ENCODE measurements at places on chromosomes 6 and 20. TPM values are rescaled to one million over a fixed set of nuclear protein-coding genes. Genes with fewer than 3 reads are reported as not detected.

GRCh38 chr6:150991487-150991886 lies 126.0 kb downstream of the MTHFD1L start:
- peaks cover 13% of the 10 kb centered on the region for H3K36me3 ChIP-seq
- H3K27ac ChIP-seq, result no peak overlapping the region
- no peak overlapping the region for H3K4me3 ChIP-seq
- H3K4me1 ChIP-seq, result peaks cover 3% of the 10 kb centered on the region
- no peak for DNase-seq
- no peaks in the 10 kb centered on the region for H3K27me3 ChIP-seq

- no peak overlapping the region for H3K4me3 ChIP-seq
- H3K4me1 ChIP-seq, result peaks cover 10% of the 10 kb centered on the region
- H3K27ac ChIP-seq, result no peak overlapping the region
- peaks cover 26% of the 10 kb centered on the region for H3K36me3 ChIP-seq
- H3K27me3 ChIP-seq, result no peaks in the 10 kb centered on the region
- DNase-seq, result no peak
These were observed 18.8 kb downstream of the RTF2 start for GRCh38 chr20:56487216-56487615.

DNA sequence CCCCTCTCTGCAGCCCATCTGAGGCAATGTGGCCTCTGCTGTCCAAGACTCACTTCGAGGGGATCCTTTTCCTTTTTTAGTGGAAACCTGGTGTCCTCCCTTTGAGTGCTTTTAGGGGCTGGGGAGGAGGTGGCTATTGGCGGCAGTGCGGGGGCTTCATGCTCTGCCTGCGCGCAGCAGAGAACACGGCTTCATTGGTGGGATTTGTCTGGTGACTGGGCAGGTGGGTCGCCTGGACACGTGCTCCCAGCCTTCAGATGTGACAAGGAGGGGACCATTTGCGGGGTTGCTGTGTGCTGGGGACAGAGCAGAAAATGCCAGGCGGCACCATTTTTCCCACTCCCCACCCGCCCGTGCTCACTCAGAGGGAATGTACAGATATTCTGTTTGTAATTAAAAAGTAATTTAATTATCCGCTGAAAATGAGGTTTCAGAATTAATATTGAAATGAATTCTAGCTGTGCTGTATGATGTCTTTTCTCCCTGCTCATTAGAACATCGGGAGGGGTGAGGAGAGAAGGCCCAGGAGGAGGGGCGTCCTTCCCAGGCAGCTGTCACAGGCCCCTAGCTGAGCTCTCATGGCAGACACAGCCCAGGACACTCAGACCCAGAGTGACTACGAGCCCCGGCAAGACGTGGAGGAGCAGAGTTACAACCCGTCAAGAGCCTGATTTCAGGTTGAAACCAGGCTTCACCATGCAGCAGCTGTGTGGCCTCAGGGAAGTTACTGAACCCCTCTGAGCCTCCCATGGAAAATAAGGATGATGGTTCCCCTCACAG lies 417.2 kb upstream of the SULF2 start:
- H3K4me3 ChIP-seq, result no peak overlapping the region
- no peak overlapping the region for H3K27ac ChIP-seq
- peaks cover 12% of the 10 kb centered on the region for H3K27me3 ChIP-seq
- no peak for DNase-seq
- no peaks in the 10 kb centered on the region for H3K36me3 ChIP-seq
- H3K4me1 ChIP-seq, result peaks cover 28% of the 10 kb centered on the region

DNA sequence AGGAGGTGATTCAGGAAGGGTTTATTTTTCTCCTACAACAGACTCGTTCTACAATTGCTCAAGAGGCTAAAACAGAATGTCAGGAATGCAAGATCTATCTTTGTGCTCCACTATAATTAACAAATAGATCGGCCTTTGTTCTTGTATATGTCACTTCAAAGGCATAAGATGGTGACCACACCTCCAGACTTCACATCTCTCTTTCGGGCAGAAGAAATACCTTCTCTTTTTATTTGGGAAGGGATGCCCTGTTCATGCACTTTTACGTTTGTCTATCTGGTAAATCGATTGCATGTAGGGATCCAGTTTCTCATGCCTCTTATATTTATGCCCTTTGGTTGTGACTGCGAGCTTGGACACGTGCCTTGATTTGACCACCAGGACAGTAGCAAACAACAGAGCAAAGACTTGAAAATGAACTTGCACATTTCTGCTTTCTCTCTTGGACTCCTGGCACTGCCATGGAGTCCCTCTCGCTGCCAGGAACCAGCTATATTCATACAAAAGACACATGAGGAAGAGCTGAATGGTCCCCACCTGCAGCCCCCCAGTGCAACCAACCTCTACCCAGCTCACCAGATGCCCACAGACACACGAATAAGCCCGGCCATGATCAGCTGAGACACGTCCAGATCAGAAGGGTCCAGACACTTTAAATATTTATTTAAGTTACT lies 219.8 kb upstream of the STXBP5 start:
- no peak for DNase-seq
- H3K36me3 ChIP-seq, result no peaks in the 10 kb centered on the region
- peak overlapping the region; percentile 27 for H3K27ac ChIP-seq
- no peaks in the 10 kb centered on the region for H3K27me3 ChIP-seq
- H3K4me3 ChIP-seq, result peak overlapping the region; percentile 4

DNA sequence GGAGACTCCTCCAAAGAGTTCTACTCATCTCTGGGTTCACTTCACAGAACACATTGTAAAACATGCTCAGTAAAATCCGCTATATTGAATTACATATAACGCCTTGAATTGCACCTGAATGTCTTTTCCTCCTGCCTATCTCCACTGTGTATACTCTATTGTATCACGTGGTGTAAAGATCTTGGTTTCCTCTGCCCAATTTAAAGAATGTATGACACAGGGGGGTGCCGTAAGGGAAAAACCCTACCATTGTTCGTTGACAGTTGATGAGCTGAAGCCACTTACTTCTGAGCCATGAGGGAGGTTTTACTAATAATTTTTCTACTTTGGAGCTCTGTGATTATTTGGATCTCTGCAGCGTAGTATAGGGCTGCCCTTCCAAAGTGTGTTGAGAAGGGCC lies 6.0 kb downstream of the ASF1A start:
- H3K4me3 ChIP-seq, result no peak overlapping the region
- no peak for DNase-seq
- peaks cover 34% of the 10 kb centered on the region for H3K4me1 ChIP-seq
- no peaks in the 10 kb centered on the region for H3K27me3 ChIP-seq
- peak overlapping the region; percentile 3 for H3K27ac ChIP-seq

- no peak for DNase-seq
- H3K4me1 ChIP-seq, result peaks cover 23% of the 10 kb centered on the region
- H3K4me3 ChIP-seq, result no peak overlapping the region
- H3K36me3 ChIP-seq, result no peaks in the 10 kb centered on the region
- peaks cover 11% of the 10 kb centered on the region for H3K27me3 ChIP-seq
- peak overlapping the region; percentile 27 for H3K27ac ChIP-seq
These were observed 112.8 kb upstream of the ARMC2 start for GRCh38 chr6:108735310-108736001.

DNA sequence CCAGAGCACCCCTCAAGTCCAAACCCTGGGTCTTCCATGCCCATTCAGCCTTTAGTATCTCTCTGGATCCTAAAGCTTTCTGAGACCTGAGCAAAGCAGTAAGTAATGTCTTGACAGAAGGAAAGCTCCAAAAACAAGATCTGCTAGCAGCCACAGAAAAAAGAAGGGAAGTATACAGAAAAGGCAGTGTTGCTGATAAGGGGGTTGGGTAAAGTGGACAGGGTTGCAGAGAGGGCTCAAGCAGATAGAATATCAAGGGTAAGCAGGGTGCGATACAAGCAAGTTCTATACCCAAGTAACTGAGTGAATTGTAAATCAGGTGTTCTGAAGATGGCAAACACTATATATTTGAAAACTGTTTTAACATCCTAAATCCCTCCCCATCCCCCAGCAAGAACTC lies 113.4 kb upstream of the CARMIL1 start:
- H3K4me3 ChIP-seq, result no peak overlapping the region
- H3K4me1 ChIP-seq, result peaks cover 23% of the 10 kb centered on the region
- H3K27me3 ChIP-seq, result no peaks in the 10 kb centered on the region

DNA sequence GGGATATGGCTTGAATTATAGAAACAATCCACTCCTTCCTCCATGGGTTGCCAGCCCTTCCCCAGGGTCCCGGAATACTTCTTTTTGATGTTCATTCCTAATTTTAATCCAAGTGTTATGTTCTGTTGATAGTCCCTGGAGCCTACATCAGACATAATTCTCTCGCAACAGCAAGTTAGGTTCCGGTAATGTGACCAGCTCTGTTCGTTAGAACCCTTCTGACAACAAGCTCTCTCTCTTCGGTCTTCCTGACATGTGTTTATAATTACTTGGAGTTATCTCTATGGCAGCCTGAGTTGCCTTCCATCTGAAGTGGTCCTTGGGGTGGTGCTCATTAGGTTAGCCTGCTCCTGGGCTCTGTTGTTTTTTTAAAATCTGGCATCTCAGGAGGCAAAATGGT lies 506.9 kb upstream of the JARID2 start:
- no peaks in the 10 kb centered on the region for H3K27me3 ChIP-seq
- H3K4me1 ChIP-seq, result peaks cover 21% of the 10 kb centered on the region
- peaks cover under 1% of the 10 kb centered on the region for H3K36me3 ChIP-seq
- no peak overlapping the region for H3K4me3 ChIP-seq
- H3K27ac ChIP-seq, result no peak overlapping the region
- DNase-seq, result no peak

GRCh38 chr20:24117383-24117782 lies 128.8 kb upstream of the GGTLC1 start:
- DNase-seq, result no peak
- H3K4me1 ChIP-seq, result peaks cover 25% of the 10 kb centered on the region
- no peak overlapping the region for H3K4me3 ChIP-seq
- peaks cover 45% of the 10 kb centered on the region for H3K27me3 ChIP-seq
- H3K27ac ChIP-seq, result no peak overlapping the region
- H3K36me3 ChIP-seq, result no peaks in the 10 kb centered on the region

PKHD1 gene
- 0.75 TPM for total RNA-seq

TSHZ2 gene
- 45.5 TPM for total RNA-seq

PI3 gene
- 3.7 TPM for total RNA-seq
